ENCODE measurements at places on chromosomes 7 and 10.
A peak's percentile ranks its signal among the peaks of the same experiment; 100 is the strongest.

DNA sequence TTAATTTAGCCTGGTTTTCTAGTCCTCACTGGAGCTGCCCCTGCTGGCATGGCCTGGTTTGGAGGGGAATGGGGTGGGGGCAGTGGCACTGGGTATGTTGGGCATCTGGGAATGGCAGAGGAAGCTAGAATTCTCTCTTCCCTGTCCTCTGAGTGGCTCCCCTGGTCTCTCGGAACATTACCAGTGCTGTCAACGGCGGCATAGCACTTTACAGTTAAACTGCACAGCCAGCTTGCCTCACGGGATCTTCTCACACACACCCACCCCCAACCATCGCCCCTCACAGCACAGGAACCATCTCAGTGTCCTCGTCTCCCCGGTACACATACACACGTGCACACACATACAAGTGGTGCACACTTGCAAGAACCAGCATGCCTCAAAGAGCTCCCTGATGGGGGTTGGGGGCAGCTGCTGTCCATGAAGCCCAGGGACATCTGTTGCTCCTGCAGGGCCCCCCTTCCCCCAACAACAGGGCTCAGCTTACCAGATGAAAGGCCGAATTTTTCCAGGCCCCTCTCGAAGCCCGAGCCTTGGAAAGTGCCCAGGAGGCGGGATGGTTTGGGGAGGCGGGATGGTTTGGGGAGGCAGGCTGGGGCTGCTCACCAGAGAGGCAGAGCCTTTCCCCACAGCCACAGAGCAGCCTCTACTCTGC lies 41.0 kb downstream of the TSPAN15 start:
- no peak for DNase-seq

GRCh38 chr7:79668292-79668691 lies 214.8 kb upstream of the MAGI2 start:
- no peak for DNase-seq

- no peak for DNase-seq
These were observed 19.0 kb downstream of the ADCYAP1R1 start for GRCh38 chr7:31070991-31071644.

- DNase-seq: peak; percentile 41
These were observed 740 bp downstream of the ANXA7 start for GRCh38 chr10:73413108-73413527.

DNA sequence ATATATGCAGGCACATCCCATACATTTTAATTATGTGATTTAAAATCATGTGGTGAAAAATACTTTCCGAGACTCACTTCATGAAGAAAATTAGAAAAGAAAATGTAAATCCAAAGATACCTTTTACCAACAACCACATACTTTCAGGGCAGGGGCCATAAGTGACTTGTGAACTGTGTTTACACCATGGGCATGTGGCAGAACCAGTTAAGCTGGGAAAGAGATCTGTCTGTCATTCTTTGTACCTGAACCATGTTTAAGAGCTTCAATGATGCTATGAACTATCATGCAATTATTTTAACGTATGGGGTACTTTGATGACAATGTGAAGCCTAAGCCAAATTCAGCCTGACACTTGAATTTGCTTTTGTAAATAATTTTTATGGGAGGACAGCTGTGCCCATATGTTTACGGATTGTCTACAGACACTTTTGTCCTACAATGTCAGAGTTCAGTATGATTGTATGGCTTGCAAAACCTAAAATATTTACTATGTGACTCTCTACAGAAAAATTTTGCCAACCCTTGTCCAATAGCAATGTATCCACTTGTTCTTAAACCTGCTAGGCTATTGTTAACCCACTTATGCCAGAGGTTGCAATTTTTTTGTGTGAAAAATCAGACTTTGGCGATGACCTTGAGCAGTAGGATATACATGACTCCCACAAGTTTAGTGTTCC lies 654.6 kb downstream of the TNS3 start:
- no peak for DNase-seq

Measured in germinal center (tissue), 1 donor.